ENCODE measurements at places on chromosomes 4 and X.

- no peak for DNase-seq
These were observed 5.6 kb downstream of the PDGFRA start for GRCh38 chr4:54234497-54235205.

DNA sequence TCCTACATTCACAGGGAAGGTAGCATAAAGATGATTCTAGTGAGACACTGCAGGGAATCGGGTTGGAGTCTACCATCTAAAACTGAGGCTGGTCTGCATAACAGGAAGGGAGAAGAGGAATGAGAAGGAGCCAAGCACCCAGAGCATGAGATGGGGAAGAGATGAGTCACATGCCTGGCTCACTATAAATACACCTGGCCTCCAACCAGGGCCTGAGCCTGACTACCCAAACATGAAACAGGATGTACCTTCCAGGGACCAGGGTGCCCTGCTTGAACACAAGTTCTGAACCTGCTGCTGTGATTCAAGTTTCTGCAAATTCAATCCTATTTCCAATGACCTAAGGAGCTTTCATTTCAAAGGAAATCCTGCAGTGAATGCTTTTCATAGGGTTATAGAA, 24.9 kb downstream of the CD99L2 start:
- no peak for DNase-seq

DNA sequence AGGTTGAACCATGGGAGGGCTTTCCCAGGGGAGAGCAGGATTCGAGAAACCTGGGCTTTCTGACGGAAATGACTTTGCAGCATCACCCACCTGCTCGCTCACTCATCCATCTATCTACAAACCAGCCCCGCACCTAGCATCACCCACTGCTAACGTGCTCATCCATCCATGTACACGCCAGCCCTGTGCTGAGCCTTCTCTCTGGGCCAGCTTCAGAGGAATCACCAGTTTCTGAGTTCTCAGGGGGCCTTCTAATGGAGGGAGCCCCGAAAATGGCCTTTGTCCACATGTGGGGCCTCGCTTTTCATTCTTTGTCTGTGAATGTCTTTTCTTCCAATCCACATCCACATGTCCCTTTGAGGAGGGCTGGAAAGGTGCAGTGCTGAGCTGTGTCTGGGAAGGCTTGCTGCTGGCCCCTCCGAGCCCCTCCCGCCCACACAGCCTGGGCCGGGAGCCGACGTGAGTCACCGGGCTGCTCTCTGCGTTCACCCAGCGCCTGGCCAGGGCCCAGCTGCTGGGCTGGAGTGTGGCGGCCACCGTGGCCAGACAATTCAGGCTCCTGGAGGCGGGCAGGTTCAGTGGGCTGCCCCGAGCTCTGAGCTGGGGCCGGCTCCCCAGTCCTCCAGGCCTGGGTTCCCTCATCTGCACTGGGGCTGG, 14.7 kb downstream of the SORCS2 start:
- DNase-seq: no peak

GRCh38 chrX:18353931-18354368, 538 bp downstream of the SCML2 start:
- DNase-seq: no peak

DNA sequence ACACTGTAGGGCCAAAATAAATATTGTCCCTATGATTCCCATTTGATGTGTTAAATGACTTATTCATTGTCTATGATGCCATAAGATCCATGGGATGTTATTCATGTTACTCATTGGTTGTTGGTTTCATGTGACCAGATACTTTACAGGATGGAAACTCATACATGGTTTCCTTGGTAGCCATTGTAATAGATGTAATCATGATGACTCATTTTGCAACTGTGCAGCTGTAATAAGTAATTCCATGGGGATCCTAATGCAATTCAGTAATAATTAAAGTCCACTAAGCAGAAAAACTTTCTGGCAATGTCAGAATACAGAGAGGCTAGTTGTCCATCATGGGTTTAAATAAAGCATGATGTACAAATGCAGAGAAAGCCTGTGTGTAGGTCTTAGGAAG, 389.7 kb upstream of the NR3C2 start:
- no peak for DNase-seq

- DNase-seq: no peak
These were observed 15.1 kb downstream of the TEC start for GRCh38 chr4:48254381-48255071.

- DNase-seq: no peak
These were observed 4.1 kb upstream of the ARX start for GRCh38 chrX:25019707-25020390.

- no peak for DNase-seq
These were observed 1.3 kb downstream of the CASP3 start for GRCh38 chr4:184648054-184648312.

Data from stimulated activated CD4-positive, alpha-beta T cell treated with anti-CD3 and anti-CD28 coated beads, Interleukin-2, amount 100 ng/mL, for 48 hours (primary cell).